Kidney epithelial cell (primary cell): ENCODE measurements at places on chromosomes 1 and 21. TPM values are rescaled to one million over a fixed set of nuclear protein-coding genes. Genes with fewer than 3 reads are reported as not detected.

Gene GLMP
- total RNA-seq = 91.5 and 104 TPM in 2 replicates

Gene ADAMTSL4
- 0.46 and 1.7 TPM in 2 replicates for total RNA-seq

Gene PTGFR
- 0.21 and 0.38 TPM in 2 replicates for total RNA-seq

GRCh38 chr1:208778417-208778816 lies 534.2 kb upstream of the PLXNA2 start:
- no peak for DNase-seq

DNA sequence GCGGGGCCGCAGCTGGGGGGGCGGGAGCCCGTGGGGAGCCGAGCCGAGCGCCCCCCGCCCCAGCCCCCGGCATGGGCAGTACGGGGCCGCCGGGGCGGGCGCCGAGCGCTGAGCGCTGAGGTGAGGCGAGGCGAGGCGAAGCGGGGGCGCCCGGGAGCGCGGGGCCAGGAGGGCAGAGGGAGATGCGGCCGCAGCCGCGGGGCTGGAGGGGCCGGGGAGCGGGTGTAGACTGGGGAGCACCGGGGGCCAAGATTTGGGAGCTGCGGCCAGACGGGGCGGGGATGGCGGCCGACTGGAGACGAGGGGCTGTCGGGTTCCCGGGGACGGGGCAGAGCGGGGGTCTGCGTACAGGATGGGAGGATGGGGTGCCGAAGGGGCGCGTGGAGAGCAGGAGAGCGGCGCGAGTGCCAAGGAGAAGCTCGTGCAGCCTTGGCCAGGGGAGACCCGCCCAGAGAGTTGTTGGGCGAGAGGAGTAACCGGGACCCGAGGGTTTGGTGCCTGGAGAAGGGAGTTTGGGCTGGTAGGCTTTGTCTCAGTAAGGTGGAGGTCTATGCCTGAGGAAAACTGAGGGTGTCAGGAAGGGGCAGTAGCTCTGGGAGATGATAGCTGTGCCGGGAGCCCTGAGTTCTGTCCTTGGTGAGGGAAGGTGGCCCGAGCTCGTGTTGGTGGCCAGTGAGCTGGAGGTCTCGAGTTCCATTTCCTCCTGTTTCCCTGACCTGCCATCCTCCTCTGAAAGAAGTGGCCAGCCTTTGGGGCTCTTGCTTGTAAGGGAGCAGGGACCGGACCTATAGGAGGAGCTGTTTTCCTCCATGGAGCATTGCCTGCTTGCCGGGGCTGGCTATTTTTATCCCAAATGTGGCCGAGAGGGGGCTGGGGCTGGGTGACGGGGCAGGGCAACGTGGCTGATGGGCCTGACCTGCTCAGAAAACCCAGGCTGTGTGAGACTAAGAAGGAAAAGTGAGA lies 539 bp downstream of the ATP8B2 start:
- peak; percentile 37 for DNase-seq

DNA sequence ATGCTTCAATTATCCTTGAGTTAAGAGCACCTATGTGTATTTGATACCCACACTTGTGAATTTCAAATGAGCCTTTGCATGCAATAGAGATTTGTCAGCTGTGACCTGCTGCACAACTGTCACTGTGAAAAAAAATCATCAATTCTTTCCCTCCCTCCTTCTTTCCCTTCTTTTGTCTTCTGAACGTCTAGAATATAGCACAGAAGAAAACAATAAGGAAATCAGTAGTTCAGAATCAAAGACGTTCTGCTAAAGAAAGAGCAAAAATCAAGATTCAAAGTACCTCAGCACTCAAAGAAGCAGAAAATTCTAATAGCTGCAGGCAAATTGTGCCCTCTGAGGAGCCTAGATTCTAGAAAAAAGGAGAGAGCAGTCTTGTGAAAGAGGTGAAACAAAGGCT lies 1.7 kb upstream of the FMN2 start:
- no peak for DNase-seq

DNA sequence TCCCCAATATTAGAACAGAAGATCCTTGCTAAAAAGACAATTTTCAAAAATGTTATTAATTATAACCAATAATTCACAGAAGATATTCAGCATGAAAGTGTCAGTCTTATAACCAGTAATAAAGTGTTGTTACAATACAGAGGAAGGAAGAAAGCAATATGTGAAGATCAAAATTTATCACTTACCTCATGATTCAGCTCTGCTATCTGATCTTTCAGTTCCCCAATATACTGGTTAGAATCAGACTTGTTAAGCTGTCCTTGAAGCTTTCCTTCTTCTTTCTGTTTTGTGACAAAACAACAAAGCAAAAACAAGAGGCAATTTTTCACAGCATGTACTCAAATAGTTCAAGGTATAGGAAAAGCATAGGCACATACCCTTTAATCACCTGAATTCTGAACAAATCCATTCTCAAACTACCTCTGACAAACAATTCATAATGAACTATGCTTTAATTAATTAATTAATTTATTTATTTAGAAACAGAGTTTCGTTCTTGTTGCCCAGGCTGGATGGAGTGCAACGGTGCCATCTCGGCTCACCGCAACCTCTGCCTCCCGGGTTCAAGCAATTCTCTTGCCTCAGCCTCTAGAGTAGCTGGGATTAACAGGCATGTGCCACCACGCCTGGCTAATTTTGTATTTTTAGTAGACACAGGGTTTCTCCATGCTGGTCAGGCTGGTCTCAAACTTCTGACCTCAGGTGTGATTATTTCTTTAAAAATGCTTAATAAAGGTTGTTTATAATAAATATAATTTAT lies 76.9 kb upstream of the GFI1 start:
- DNase-seq = no peak
